ENCODE measurements at places on chromosomes 3 and 15.

DNA sequence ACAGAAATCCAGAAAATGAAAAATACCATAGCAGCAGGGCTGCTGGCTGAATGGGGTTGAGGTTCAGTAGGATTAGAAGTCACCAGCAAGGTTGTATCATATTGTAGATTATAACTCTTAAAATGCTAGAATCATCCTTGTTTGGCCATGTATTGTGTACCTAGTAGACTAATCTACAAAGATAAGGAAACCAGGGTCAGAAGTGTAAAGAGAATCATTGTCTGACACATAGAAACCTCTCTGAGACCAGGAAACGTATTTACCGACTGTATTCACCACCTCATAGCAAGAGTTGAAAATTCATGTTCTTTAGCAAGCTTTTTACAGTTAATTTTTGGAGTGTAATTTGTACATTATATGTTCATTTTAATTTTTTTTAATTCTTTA, 168.8 kb downstream of the ECT2 start:
- no peak for DNase-seq

GRCh38 chr3:9945358-9945757, 6.8 kb downstream of the PRRT3 start:
- no peak for DNase-seq

DNA sequence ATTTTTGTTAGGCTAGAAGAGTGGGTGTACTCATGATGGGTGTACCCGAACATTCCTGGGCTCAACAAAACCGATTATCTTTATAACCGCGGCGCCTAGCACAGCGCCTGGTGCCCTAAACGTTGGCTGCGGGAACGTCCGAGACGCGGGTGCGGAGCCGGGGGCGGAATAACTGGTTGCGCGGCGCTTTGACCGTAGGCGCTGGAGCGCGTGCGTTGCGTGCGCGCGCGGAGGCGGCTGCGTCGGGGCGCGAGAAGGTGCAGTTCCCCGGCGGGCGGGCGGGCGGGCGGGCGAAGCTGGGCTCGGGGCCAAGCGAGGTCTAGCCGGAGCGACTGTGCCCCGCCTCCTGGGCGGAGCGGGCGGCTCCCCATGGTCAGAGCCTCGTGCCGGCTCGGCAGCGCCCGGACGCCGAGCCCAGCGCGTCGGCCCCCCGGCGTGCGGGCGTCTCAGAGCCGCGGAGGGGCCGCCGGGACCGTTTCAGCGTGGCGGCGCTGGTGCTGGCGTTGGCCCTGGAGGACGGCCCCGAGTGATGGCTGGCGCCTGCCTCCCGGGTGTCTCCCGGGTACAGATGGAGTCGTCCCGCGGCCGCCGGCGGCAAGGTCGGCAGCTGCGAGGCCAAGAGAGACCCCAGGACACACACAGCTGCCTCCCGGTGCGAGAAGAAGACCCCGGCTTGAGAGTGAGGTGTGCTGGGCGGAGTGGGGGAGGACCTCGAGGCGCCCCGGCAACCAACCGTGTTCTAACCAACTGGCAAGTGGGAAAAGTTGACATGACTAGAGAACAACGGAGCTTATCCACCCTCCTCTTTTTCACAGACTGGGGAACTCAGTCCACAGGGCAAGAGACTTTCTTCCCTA, at the start of gene PLAAT1:
TSS of gene PLAAT1 (plus strand) at position 373 of the 857 bp plus-strand sequence. CDS start 14,429 bp downstream, outside the sequence.
- DNase-seq, result peak; percentile 58

DNA sequence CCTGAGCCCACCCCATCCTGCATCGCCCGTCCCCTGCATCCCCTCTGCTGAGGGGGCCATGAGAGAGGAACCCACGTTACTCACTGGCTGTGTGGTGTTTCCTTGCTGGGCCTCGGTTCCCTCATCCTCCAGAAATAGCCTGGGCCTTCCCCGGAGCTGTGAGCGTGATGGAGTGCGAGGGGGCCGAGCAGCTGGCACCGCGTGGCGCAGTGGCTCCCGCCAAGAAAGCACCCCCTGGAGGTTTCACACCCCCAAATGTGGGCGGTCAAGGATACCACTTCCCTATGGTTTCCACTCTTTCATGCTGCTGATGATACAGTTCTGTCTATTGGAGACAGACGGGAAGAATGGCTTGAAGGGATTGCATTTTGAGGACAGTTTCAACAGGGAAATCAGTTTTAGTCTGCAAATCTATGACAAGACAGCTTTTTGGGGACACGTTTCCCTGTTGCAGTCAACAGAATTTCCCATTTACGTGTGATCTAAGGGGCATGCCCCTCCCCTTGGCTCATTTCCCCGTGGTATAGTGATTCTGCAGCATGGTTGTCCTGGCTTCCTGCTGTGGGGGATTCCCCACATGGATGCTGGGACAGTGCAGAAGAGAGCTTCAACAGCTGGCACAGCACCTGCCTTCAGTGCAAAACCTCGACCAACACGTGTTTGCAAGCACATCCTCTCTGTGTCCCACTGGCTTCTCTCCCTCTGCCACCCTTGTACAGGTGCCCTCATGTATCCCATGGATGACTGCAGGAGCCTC, 377.5 kb downstream of the LRTM1 start:
- DNase-seq, result no peak

DNA sequence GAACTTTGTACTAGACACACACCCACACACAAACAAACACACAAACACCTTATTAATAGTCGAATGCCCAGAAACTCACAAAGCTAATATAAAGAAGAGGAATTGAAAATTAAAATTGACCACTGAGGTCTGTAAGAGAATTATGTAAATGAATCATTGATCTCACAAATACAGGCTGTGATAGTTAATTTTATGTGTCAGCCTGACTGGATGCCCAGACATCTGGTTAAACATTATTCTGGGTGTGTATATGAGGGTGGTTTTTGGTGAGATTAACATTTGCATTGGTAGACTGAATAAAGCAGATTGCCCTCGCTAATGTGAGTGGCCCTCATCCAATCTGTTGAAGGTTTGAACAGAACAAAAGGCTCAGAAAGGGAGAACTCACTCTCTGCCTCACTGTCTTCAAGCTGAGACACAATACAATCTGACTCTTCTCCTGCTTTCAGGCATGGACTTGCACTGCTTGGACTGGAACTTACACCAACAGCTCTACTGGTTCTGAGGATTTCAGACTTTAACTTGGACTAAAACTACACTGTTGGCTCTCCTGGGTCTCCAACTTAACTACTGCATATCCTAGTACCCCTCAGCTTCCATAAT, 199.4 kb upstream of the TTC14 start:
- no peak for DNase-seq

GRCh38 chr15:26453914-26454313, 319.0 kb downstream of the GABRB3 start:
- DNase-seq, result no peak

DNA sequence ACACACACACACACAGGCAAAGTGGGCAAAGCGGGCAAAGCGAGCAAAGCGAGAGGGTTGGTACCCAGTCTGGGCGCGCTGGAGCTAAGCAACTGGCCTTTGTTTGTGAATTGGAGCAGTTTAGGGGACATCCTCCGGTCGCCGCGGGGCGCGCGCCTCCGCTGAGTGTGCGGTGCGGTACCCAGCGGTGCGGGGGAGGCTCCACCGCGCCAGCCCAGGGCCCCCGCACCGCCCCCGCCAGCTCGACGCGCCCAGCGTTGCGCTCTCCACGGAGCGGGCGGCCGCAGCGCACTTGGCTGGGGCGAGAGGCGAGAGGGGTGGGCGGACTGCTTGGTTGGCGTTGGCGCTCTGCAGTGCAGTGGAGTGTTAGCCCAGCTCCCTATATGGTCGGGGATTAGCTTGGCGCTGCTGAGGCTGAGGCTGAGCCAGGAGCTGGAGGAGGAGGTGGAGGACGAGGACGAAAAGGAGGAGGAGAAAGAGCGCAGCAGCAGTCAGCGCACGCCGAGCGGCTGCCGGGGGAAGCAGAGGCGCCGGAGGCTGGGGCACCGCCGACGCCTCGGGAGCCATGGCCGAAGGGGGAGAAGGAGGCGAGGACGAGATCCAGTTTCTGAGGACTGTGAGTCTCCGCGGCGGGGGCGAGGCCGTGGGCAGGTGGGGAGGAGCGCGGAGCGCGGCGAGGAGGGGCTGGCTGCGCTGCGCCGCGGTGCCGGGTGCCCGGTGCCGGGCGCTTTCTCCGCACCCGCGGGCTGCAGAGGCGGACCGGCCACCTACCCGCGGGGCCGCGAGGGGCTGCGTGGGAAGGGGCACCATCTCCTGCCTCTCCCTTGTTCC, at the start of gene RYR3:
TSS of gene RYR3 (plus strand) at position 487 of the 831 bp plus-strand sequence. CDS start at position 566, 79 bp downstream.
- no peak for DNase-seq

DNA sequence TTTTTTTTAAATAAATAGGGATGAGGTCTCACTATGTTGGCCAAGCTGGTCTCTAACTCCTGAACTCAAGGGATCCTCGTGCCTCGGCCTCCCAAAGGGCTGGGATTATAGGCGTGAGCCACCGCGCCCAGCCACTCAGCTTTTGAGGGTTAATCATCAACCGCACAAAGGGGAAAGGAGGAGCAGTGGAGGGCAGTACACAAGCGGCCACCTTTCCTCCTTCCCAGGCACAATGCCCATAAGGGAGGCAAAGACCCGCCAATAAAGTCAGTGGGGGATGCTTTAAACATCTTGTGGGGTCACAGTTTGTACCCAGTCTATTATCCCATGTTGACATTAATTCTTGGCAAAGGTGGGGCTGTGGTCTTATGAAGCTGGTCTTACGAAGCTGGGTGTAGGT, 32.4 kb downstream of the EHD4 start:
- no peak for DNase-seq

GRCh38 chr3:177905173-177906125, 630.8 kb upstream of the KCNMB2 start:
- peak; percentile 67 for DNase-seq

DNA sequence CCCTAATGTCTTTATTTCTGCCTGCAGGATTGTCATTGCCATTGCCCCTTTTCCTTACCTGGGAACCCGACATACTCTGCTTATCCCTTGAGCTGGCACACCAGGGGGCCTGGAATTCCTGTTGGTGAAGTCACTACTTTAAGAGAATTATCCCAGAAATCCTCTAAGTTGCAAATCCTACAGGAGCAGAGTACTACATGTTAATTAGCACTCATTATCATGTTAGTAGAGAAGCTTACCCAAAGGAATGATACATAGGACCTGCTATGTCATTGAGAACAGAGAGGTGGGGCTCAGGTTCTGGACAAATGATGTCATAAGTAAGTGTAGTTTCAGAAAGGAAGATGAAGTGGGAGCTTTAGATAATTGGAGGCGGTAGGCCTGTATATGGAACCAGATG, 27.4 kb downstream of the SCG5 start:
- no peak for DNase-seq

Data from AG08396 (cell line).